ENCODE measurements at places on chromosomes 12 and 14.
A peak's percentile ranks its signal among the peaks of the same experiment; 100 is the strongest.

- DNase-seq, result no peak
These were observed 21.7 kb downstream of the GALNT16 start for GRCh38 chr14:69281450-69282169.

- no peak for DNase-seq
These were observed 34.9 kb downstream of the ACTN1 start for GRCh38 chr14:68944162-68944561.

- no peak for DNase-seq
These were observed 74.9 kb downstream of the NTF3 start for GRCh38 chr12:5506821-5507231.

DNA sequence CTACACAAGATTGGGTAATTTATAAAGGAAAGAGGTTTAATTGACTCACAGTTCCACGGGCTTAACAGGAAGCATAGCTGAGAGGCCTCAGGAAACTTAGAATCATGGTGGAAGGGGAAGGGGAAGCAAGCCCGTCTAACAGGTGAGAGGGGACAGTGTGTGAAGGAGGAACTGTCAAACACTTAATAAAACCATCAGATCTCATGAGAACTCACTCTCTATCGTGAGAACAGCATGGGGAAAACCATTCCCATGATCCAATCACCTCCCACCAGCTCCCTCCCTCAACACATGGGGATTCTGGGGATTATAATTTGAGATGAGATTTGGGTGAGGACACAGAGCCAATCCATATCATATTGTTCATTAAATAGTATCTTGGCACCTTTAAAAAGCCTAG lies 56.1 kb downstream of the EPS8 start:
- DNase-seq, result no peak

DNA sequence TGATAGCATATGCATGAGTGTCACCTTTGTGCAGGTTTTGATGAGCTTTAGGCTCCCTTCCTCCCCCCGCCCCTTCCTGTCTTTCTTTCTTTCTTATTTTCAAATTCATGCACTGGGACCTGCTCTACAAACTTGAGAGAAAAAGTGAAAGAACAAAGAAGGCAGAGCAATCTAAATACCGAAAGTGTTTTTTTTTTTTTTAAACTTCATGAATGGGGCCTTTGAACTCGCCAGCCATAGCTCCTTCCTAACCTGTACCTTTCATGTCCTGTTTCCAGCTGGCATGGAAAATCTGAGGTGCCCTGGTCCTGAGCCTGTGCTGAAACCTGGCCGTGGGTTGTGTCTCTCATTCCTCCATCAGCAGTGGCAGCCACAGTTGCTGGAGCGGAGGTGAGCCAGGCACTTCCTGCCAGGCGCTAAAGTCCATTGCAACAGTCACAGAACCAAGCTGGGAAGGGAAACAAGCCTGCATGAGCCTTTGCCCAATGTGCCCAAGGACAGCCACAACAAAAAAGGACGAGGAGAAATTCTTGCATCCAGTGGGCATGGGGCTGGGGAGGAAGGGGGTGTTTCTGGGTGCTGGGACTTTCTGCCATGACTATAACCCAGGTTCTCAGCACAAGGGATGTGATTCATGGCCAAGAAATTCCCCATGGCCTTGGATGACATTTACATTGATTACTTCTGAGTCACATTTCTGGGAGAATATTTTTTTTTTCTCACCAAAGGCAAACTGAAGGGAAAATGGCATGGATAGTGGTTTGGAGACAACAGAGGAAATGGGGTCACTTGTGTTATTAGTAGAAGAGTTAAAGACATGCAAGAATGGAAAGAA lies 102.7 kb downstream of the TMEM30B start:
- no peak for DNase-seq

DNA sequence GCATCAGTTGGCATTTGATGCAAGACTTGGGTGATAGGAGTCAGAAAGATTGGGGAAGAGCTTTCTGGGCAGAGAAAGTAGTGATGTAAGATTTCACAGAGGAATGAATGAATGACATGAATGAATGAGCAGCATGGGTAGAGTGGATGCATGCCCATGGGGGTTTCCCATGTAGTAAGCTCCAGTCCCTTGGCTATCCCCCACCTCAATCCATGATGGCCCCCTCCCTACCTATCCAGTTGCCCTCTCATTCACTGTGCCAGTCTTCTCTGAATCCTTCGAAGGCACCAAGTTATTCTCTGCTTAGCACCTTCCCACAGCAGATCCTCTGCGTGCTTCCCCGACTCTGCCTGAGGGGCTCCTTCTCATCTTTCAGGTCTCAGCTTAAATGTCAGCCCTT lies 32.0 kb downstream of the ERH start:
- no peak for DNase-seq

DNA sequence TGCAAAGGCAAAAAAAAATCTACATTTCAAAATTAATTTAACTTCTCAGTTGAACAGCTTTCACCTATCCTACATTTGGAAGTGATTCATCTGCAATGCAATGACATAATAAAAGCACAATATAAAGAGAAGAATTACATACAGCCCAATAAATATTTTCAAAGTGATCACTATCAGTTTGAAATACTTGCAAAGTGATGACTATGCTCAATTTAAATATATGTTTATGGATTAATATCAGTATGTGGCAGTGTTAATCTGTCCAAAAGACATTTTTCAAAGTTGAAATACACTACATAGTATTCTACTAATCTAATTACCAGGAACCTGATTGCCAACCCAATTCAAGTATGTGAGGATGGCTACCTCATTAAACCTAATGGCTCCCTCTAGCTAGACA lies 460.7 kb upstream of the ATXN7L3B start:
- DNase-seq, result peak; percentile 10

GRCh38 chr14:89429199-89430181 lies 12.5 kb upstream of the FOXN3 start:
- peak; percentile 52 for DNase-seq

DNA sequence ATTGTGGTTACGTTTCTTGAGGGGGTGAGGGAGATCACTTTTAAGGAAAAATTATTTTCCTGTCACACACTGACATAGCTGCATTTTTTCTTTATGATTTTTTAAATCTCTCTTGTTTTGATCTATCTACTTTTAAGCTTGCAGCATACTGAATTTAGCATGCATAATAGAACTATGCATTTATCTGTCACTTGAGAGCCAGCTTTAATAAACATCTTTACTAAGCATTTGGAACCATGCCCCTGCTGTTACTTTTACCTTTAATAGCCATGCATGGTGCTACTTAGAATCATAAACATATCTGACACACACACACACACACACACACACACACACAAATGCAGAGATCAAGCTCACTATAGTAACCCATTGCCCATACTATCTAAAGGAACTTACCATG lies 486.2 kb downstream of the NELL2 start:
- DNase-seq, result no peak

- DNase-seq, result peak; percentile 71
These were observed 1.9 kb upstream of the DCAF5 start for GRCh38 chr14:69154779-69155178.

DNA sequence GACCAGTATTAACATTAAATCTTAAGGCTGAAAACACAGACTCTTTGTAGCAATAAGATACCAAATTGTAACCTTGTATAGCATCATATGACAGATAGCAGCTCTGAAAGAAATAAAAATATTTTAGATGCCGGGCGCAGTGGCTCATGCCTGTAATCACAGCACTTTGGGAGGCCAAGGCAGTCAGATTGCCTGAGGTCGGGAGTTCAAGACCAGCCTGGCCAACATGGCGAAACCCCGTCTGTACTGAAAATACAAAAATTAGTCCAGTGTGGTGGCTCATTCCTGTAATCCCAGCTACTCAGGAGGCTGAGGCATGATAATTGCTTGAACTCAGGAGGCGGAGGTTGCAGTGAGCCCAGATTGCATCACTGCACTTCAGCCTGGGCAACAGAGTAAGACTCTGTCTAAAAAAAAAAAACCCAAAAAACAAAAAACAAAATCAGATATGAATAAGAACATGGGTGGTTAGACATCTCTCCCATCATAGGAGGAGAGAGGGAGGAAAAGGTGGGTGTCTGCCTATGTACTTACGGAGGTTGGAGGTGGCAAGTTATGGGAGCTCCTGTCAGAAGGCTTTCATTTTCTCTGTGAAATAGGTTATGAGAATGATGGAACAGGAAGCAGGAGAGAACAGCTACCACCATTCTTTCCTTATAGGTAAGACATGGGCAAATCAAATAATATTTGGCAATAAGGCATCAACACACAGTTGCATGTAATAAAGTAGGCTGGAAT lies 7.6 kb upstream of the HEBP1 start:
- DNase-seq, result no peak

DNA sequence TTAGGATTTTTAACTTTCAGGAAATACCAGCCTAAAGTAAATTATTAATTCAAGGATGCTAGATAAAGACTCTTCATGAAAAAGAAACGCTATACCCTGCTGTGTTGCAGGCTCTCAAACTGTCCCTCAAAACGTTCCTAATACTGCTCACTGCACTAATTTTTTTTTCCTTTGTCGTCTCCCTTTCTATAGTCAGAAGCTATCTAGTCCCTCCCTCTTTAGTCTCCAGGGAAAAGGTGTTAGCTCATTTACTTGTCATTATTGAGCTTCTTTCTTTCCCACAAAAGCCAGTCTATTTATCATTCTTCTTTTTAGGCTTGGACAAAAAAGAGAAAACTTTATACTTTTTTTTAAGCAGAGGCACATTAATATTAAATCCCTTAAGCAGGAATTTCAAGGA lies 30.3 kb upstream of the INSM2 start:
- no peak for DNase-seq

GRCh38 chr14:87879389-87879788 lies 113.6 kb downstream of the GALC start:
- DNase-seq, result no peak

DNA sequence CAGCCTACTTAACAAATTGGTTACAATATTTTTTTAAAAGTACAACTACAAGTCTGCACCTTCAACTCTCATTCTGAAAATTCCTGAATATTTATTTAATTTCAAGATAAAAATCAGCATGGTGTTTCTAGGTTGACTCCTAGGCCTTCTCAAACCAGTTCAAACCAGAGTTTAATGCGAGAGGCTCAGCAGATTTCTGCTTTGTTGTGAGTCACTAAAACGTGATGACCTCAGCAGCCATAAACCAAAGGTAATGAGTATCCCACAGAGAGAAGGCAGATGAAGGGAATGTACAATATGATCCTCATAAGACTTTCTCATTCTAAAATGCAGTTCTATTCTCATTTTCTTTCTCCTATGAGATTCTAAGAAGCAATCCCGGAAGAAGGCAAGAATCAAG lies 1.5 kb downstream of the PRDM4 start:
- DNase-seq, result peak; percentile 40

DNA sequence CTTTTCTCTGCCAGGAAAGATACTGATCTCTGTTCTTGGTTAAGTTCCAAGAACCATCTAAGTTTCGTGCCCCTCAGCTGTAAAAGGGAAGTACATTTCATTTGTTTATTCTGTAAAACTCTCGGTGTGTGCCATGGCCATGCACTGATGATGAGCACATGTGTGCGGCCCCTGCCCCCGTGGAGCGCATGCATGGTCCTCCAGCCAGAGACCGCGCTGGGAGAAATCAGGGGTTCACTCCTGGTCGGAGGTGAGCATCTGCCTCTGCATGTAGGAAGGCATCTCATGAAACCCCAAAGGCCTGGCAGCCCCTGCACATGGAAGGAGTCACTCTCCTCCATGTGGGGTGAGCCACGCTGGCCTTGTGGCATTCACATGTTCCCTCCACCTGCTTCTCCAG lies 102.5 kb upstream of the RTL1 start:
- no peak for DNase-seq

DNA sequence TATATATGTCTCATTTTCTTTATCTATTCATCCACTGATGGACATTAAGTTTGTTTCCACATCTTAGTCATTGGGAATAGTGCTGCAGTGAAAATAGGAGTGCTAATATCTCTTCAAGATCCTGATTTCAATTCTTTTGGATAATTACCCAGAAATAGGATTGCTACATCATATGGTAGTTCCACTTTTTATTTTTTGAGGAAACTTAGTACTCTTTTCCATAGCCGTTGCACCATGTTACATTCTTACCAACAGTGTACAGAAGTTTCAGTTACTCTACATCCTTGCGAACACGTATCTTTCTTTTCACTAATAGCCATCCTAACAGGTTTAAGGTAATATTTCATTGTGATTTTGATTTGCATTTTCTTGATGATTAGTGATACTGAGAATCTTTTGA lies 29.8 kb downstream of the TESPA1 start:
- DNase-seq, result no peak

DNA sequence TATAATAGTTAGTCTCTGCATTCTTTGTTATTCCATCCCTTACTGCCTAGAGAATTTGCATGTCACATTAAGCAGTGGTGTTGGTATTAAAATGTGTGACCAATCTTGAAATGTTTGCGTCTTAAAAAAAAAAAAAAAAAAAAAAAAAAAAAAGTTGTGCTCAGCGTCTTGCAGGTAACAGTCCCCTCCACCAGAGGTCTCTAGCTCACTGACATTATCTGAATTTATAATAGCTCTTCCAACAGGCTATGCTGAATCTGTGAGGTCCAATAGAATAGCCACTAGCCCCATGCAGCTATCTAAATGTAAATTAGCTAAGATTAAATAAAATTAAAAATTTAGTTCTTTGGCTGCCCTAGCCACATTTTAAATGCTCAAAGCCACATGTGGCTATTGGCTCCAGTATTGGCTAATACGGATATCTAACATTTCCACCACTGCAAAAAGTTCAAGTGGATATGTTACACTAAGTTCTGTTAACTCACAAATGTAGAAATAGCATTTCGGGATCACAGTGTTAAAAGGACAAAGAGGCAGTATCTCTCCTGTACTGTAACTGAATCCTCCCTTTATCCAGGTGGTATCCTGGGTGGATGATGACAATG lies 28.7 kb downstream of the NKX2-8 start:
- DNase-seq, result peak; percentile 37

- DNase-seq, result no peak
These were observed 293.7 kb downstream of the BTG1 start for GRCh38 chr12:91851741-91852477.

GRCh38 chr12:120994589-120995337 lies 16.4 kb downstream of the HNF1A start:
- DNase-seq, result no peak

- DNase-seq, result no peak
These were observed 501.5 kb upstream of the TBX3 start for GRCh38 chr12:115185506-115185905.

DNA sequence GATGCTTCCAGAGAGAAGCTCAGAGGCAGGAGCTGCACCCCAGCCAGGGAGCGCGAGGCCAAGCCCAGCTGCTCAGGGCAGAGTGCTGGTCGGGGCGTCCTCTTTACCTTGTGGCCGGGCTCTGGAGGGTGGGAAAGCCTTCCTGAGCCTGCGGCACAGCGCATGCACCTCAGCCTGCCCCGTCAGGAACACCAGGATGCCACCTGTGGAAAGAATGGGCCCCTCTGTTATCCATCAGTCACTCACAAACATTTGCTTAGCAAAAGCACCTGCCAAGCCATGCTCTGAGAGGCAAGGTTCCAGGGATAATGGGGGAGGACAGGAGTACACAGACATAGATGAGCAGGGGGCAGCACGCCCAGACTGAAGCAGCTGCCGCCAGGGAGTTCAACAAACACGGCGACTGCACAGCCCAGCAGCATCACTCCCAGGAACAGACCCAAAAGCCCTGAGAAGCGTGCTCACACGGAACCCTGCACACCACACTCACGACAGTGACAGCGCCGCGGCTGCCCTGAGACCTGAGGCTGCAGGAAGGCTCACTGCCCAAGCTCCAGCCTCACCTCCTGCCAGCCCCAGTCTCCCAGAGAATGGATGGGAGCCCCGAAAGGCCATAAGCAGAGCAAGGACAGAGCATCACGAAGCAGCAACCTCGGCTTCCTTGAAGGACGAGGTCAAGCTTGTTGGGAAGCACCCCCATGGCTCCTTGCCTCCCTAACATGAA lies 21.8 kb downstream of the DHX37 start:
- no peak for DNase-seq

- DNase-seq, result peak; percentile 18
These were observed 477 bp downstream of the OAS3 start for GRCh38 chr12:112938751-112939150.

Data from T47D (cell line).